ENCODE measurements at places on chromosomes 12 and 14. TPM values are rescaled to one million over a fixed set of nuclear protein-coding genes. Genes with fewer than 3 reads are reported as not detected.

GRCh38 chr14:102451064-102451352 is 58.6 kb downstream of the ANKRD9 start:
- no peak for DNase-seq

GRCh38 chr12:78388461-78388860 is 476.1 kb upstream of the SYT1 start:
- DNase-seq, result no peak

DNA sequence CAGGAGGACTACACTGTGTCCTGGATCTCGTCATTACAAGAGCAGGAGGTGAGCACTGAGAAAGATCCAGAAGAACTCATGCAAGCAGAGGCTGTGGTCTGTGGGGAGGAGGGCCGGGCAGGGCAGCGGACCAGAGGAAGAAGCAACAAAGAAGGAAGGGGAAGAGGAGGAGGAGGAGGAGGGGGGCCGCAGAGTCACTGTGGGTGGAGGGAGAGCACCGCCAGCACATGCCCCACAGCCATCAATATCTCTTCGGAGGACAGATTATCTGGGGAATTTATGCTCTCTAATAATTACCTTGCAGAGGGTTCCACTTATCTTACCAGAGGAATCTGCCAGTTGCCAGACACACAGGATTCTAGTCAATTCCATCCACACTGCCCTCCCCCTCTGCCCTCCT is 105.6 kb downstream of the DPF3 start:
- DNase-seq, result no peak

- no peak for DNase-seq
Observed at GRCh38 chr12:131208425-131208824, 254.7 kb downstream of the ADGRD1 start.

- DNase-seq, result no peak
Observed at GRCh38 chr12:112192475-112192874, 67.1 kb downstream of the TRAFD1 start.

DNA sequence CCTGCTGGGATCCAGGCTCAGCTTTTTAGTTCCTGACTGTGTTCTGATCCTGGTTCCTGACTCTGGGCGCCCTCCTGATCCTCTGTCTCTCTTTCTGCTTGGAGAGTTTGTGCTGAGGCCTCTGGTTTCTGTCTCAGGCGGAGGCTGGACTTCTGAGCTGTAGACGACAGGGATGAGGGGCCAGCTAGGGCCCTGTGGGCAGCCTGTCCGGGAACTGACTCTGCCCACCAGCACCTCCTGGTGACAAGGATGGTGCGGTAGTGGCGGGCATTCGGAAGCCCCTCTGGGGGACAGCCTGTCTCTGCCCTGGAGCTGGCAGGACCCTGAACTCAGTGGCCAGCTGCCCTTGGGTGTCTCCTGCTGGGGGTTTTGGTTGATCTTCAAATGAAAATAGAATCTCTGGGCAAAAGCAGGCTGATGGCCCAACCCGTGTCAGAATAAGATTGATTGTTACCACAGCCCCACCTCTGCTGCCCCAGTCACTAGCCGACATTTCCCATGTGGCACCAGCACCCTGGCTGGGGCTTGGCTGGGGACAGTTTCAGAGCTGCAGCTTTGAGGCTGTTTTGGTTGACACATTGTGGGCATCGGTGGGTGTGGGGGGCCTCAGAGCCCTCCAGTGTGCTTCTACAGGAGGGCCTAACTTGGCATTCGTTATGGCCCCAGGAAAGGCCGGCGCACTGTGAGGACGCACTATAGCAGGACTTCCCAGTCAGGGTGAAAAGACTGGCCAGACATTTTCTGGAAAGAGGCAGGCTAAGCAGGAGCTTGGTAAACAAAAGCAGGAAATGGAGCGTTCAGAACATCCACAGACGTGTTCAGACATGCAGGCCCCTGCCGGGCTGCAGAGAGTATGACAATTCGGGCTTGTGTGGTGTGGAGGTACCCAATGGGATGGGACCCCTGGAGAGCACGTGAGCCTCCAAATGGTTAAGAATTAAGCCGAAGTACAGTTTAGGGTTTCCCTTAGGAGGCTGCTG is 16.2 kb downstream of the KRT80 start:
- no peak for DNase-seq

DNA sequence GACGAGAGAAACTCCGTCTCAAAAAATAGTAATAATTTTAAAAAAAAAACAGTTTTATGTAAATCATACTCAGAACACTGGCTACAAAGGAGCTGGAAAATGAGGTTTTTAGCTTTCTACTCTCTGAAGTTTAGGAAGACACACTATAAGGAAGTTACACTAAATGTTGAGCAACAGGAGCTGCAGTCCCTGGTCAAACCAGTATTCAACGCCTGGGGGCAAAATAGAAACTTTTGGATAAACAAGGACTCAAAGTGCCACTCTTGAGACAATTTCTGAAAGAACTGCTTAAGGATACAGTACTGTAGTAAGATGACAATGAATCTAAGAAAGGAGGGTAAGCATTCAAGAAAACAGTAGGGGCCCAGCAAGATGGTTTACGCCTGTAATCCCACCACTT is 29.3 kb downstream of the ACTR6 start:
- DNase-seq, result no peak

- DNase-seq, result no peak
Observed at GRCh38 chr12:109458086-109458485, 19.0 kb downstream of the KCTD10 start.

DNA sequence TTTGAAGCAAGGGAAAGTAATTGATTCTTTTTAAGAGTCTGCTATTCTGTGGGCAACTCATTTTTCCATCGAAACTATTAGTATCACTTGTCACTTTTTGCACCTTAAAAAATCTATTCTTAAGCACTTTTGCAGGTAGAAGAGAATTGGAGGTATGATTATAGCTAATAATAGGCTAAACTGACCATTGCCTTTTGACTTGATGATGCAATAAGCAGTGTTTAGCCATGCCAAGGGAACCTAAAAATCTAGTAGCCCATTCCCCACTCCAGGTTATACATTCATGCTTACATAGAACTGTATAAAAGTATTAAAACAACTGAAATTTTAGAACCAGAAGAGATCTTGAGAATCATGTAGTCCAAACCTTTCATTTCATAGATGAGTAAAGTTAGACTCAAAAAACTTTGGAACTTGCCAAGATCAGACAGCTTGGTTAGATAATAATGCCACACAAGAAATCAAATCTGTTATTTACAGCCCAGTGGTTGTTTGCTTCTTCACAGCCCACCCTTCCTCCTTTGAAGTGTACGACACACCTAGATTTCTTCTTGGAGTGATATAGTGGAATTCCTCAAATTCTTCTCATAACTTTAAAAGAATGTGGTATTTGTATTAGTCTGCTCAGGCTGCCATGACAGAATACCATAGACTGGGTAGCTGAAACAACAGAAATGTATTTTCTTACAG is 21.7 kb upstream of the GARIN2 start:
- DNase-seq, result no peak

GRCh38 chr14:68974759-68975347 is 4.2 kb downstream of the ACTN1 start:
- no peak for DNase-seq

DNA sequence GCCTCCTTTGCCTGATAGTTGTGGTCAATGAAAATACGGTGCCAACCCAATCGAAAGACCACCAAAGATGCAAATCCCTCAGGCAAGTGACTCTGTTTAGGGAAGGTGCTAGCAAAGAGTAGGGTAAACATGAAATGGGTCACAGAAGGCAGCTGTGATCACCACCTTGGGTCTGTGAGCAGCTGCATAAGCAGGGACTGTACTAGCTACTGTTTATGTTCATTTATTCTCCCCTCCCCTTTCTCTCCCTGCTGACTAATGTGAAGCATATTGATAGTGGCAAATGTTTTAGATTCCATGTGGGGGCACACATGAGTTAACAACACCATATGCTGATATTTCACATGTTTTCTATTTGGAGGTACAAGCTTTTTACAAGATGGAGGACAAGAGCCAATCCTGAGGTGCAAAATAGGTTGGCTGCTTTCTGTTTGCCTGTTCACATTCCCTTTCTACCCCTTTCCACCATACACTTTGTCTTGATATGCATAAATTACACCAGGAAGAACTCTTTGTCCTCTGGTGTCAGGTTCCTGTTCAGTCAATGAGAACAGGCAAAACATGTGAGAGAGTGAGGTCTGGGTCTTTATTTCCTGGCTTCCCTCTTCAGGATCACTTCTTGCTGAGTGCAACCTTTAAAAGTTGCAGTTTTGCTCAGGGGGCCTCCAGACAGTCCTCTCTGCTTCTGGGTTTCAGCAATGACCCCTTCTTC is 71.1 kb downstream of the AVPR1A start:
- no peak for DNase-seq

- no peak for DNase-seq
Observed at GRCh38 chr14:21346532-21347135, 37.2 kb downstream of the SUPT16H start.

The KRT78 gene
- not detected for total RNA-seq

The SLC22A17 gene
- 22.6 TPM for total RNA-seq

The RDH16 gene
- 1.6 TPM for total RNA-seq

The RND1 gene
- 3.7 TPM for total RNA-seq

The GPRC5A gene
- total RNA-seq, result not detected

The PZP gene
- not detected for total RNA-seq

The GYS2 gene
- total RNA-seq, result not detected

The SPIC gene
- not detected for total RNA-seq

The CCDC197 gene
- total RNA-seq, result not detected

The TAS2R9 gene
- not detected for total RNA-seq

Measured in naive thymus-derived CD8-positive, alpha-beta T cell (primary cell).